ENCODE measurements at places on chromosomes 2 and 18.

DNA sequence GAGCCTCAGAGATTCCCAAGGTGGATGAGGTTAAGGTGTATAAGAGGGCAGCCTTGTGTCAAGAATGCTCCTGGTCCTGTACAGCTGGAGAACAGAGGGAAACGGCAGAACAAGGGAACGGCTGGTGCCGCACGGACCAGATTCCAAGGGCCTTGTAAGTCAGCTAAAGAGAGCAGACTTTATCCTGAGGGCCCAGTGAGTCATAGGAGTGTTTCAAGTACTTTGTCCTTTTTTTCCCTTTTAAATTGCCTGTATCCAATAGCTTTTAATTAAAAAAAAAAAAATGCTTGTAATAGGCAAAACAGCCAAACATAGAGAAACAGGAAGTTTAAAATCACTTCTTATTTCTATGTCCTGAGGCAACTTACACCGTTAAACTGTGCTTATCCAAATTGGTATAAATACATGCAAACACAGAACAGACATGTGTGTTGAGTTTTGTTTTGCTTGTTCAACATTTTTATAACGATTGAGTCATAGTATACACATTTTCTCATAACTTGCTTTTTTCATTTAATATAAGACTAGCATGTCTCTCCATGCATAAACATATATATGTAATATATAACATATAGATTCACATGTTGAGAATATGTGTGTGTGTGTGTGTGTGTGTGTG lies 42.1 kb upstream of the EVA1A start:
- DNase-seq, result peak; percentile 72

DNA sequence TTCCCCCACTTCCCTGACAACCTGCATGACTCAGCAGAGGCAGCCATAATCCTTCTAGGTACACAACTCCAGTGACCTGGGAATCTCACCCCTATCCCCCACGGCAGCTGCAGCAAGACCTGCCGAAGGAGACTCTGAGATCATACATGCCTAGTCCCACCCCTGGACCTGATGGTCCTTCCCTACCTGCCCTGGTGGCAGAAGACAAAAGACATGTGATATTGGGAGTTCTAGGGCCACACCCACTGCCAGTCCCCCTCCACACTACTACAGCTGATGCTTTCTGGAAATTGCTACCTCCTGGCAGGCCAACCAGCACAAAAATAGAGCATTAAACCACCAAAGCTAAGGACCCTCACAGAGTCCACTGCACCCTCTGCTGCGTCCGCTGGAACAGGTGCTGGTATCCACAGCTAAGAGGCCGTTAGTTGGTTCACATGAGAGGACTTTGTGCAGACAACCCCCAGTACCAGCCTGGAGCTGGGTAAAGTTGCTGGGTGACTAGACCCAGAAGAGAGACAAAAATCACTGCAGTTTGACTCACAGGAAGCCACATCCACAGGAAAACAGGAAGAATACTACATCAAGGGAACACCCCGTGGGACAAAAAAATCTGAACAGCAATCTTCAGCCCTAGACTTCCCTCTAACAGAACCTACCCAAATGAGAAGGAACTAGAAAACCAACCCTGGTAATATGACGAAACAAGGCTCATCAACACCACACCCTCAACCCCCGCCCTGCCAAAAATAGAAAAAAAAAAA lies 12.5 kb downstream of the MARCO start:
- DNase-seq, result no peak

DNA sequence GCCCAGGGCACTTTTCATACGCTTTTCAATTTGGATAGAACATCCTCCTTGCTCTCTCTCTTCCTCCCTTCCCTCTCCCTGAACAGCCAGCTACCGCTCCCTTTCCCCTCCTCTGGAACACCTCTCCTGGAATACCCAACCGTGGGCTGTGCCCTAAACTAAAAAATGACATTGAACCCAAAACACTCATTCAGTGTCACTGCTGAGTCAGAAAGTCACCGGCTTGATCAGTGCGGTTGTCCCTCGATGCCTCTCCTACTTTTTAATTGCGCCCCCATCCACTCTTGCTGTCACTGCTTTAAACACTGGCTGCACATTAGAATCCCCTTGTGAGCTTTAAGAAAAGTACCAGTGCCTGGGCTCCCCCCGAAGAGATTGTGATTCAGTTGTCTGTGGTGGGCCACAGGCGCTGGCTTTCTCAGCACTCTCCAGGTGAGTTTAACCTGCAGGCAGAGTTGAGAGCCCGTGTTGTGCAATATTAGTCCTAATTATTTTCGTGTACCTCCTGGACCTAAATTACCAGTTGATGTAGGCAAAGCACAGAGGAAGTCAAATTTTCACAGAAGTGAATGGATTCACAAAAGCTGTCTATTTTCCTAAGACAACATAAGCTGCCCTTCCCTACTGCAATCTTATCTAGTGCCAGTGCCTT lies 302.0 kb downstream of the PRKCE start:
- no peak for DNase-seq

GRCh38 chr2:77034445-77034844 lies 487.7 kb downstream of the LRRTM4 start:
- no peak for DNase-seq

DNA sequence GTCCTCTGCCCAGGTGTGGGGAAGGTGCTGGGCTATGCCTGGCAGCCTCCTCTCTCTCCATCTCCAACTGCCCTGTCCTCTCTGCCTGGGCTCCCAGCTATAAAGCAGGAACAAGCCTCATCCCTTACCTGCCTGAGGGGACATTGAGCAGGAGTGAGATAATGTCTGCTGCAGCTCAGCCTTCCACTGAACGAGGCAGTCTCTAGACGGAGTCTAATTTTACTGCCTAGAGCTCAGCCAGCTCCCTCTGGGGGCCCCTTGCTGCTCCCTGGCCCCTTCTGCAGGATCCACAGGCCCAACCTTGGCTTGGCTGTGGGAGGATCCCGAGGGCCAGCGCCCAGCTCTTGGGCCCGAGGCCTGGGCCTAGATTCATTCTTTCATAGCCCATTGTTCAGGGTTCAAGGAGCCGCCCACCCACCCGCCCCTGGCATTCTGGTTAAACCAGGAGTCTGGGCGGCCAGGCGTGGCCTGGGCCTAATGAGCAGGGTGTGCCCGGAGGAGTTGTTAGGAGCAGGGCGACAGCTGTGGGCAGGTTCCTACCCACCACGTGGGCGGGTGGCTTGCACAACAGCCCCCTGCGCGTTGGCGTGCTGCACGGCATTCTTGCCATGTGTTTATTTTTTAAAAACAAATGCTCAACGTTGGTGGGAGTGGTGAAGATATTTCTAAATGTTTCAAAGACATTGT lies 44.6 kb downstream of the FOSL2 start:
- DNase-seq, result no peak
